Caudate nucleus (tissue), 63 donors: ENCODE measurements at places on chromosomes 7 and 10.

DNA sequence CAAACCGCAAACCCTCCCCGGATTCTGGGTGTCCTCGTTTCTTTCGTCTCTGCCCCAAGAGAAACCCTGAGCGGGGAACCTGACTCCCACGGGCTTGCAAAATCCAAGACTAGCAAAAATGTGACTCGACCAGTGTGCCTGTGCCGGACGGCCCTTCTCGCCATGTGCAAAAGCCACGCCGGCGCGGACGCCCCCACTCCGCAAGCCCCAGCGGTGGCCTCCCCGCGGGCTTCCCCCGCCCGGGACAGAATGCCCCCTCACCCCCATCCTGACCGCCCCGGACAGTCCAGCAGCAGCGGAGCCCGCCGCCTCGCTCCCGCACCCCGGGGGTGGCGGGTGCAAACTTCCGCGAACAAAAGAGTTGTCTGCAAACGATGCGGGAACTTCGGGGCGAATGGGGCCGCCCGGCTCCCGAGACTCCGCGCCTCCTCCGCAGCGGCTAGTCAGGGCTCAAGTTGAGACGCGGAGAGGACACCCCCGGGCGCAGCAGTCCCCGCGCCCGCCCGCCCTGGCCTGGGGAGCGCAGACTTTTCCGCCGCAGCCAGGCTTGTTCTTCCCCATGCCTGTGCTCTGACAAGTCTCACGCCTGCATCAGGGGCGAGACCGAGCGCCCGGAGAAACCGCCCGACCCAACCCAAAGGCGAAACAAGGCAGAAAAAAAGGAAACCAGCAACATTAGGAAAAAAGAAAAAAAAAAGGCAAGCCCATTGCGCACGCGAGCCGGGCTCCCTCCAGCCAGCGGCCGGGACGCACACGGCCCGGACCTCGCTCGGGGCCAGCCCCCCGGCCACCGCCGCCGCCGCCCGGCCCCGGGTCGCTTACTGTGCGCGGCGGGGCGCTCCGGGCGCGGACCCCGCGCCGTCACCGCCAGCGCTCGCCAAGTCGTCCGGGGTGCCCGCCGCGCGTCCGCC is 732 bp downstream of the FAM53B start:
- peak; percentile 46 for DNase-seq

- no peak for DNase-seq
Measured at GRCh38 chr10:90930070-90930837, 9.4 kb upstream of the ANKRD1 start.

GRCh38 chr10:306007-306674 is 170.9 kb downstream of the ZMYND11 start:
- no peak for DNase-seq

DNA sequence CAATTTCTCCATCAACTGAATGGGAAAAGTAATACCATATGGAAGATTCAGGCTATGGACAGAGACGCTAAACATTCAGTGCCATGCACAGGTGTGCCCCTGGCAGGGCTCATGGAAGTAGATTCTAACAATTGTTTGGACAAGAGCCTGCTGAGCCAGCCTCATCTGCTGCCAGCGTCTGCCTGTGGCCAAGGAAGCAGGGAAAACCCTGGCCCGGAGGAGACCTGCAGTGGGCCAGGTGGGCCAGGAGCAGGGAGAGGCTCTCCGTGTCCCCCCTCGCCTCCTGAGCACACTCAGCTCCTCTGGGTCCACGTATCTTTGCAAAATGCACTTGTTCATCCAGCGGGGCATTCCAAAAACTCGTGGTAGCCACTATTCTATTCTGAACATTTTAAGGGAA is 130.1 kb downstream of the TCERG1L start:
- DNase-seq = no peak

DNA sequence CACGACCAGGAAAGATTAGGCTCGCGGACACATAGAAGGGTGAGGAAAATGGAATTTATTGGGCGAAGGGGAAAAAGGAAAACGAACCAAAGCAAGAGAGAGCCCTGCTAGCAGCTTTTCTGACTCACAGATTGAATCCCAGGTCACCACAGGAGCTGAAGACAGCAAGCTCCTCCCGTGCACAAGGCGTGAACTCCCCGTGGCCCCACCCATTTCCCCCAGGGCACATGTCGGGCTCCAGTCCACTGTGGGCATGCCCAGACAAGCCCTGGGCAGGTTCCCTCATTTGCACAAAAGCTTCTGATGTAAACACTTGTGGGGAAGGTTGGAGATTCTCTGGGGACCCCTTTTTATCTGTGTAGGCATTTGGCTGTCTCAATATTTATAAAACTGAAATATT is 582.4 kb downstream of the SUGCT start:
- no peak for DNase-seq

DNA sequence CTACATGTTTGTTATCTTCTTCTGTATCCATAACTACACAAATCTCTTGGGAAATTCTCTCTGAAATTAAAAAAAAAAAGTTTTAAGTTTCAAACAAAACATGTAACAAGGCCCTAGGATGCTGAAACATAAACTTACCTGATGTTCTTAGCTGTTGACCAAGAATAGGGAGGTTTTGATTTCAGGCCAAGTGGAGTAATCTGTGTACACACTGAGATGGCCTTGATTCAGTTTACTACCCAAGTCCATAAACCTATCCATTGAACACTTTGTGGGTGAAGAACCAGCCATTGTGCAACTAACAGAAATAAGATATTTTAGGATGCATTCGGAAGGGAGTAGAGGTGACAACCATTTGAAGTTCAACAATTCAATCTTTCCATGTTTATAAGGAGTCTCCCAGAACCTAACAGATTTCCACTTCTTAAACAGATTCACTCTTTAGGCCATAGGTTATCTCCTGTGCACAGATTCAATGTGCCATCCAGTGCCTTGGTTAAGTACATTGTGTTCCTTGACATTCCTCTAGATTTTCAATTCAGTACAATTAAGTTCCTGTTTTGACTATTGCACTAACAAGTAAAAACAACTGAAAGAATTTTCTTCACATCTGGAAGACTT is 143.1 kb downstream of the CRPPA start:
- DNase-seq = no peak

- no peak for DNase-seq
Measured at GRCh38 chr10:31708474-31708873, 220.2 kb downstream of the ARHGAP12 start.

GRCh38 chr10:47318706-47319105 is 3.5 kb upstream of the GDF2 start:
- DNase-seq = no peak

- no peak for DNase-seq
Measured at GRCh38 chr10:97136756-97137155, 49.0 kb downstream of the SLIT1 start.

- no peak for DNase-seq
Measured at GRCh38 chr10:97549587-97550322, 22.8 kb upstream of the ANKRD2 start.
